GM12864 (cell line): ENCODE measurements at places on chromosomes 16 and 17.

DNA sequence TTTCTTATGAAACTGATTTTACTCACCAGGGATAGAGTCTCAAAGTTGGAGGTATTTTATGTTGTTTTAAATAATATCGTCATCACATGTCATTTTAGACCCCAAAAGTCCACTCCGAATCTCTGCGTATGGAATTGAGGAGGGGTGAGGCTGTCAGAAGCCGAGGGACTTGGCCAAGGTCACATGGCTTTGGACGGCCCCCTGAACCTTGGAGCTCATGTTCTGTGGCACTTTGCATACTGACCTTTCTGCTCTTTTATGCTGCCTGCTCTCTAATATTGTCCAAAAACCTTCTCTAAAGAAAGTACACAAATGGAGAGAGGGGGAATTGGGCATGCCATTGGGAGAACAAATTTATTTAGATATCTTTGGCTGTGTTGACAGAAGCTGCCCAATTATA lies 700.0 kb downstream of the WWOX start:
- DNase-seq = no peak

DNA sequence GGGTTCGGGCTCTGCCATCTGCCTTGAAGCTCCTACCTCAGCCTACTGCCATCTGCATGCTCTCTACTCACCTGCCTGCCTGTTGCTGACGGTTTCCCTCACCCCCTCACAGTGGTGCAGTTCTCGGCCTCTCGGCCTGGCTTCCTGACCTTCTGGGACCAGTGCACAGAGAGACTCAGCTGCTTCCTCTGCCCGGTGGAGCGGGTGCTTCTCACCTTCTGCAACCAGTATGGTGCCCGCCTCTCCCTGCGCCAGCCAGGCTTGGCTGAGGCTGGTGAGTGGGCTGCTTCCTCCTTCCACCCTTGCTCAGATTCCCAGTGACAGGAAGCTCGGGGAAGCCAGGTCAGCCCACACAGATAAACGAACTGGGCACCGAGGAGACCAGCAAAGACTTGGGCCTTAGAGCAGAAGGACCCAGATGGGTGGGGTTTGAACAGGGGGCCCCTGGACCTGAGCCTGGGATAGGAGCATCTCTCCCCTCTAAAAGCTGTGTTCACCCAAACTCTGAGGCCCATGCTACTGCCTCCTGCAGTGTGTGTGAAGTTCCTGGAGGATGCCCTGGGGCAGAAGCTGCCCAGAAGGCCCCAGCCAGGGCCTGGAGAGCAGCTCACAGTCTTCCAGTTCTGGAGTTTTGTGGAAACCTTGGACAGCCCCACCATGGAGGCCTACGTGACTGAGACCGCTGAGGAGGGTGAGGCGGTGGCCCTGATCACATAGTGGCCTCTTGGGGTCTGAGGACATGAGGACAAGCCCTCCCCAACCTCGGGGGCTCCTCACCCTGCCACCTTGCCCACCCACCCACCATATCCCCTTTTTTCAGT lies 16.4 kb downstream of the RIPOR1 start:
- DNase-seq = no peak

- DNase-seq = no peak
These were observed 672.4 kb downstream of the CDH11 start for GRCh38 chr16:64449506-64449905.

DNA sequence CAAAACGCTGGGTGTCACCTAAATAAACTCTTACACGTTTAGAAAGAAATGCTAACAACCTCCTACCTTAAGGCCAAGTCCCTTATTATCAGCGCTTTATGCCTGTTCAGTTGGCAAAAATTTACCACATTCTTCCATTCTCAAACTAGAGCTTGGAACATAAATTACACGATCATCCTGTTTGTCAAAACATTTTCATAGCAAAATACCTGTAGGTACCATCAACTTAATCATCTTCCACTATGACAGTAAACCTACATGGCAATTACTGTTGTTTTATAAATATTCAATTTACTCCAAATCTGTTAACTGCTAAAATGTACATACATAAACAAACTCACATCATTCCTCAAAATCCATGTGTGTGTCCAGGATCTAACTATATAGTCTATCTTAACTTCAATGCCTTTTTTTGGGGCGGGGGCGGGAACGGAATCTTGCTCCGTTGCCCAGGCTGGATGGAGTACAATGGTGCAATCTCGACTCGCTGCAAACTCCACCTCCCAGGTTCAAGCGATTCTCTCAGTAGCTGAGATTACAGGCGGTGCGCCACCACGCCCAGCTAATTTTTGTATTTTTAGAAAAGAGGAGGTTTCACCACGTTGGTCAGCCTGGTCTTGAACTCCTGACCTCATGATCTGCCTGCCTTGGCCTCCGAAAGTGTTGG lies 4.4 kb downstream of the RPL23 start:
- no peak for DNase-seq

DNA sequence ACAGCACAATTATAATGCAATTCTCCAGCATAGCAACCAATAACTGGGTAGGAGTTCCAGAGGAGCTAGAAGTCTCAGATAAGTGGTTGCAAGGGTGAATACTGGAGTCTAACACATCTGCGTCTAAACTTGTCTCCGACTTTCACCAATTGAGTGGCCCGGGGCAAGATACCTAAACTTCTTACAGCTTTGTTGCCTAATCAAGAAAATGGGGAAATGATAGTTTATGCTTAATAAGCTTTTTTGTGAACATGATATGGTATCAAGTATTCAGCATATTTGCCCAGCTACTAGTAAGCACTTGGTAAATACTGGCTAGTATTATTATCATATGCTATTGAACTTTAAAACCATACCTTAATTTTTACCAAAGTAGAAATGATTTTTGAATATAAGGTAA lies 183.5 kb downstream of the KCNJ2 start:
- DNase-seq = no peak

GRCh38 chr17:60744355-60744966 lies 66.8 kb downstream of the BCAS3 start:
- DNase-seq = no peak

DNA sequence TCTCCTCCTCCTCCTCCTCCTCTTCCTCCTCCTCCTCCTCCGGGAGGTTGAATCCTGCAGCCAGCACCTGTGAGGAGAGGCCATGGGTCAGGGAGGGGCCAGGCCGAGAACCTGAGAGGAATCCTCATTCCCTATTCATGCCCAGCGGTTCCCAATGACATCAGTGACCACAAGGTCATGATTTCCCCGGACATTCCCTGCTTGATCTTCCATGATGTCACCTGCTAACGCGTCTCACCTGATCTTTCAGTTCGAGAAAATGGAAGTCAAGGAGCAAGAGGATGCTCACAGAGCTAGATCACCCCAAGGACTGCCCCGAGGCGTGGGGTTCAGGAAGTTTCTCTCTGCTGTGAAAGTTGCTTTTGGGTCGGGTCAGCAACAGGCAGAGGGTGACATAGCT lies 5.4 kb downstream of the APOBR start:
- no peak for DNase-seq

GRCh38 chr16:54015147-54015546 lies 271.4 kb downstream of the IRX3 start:
- no peak for DNase-seq

DNA sequence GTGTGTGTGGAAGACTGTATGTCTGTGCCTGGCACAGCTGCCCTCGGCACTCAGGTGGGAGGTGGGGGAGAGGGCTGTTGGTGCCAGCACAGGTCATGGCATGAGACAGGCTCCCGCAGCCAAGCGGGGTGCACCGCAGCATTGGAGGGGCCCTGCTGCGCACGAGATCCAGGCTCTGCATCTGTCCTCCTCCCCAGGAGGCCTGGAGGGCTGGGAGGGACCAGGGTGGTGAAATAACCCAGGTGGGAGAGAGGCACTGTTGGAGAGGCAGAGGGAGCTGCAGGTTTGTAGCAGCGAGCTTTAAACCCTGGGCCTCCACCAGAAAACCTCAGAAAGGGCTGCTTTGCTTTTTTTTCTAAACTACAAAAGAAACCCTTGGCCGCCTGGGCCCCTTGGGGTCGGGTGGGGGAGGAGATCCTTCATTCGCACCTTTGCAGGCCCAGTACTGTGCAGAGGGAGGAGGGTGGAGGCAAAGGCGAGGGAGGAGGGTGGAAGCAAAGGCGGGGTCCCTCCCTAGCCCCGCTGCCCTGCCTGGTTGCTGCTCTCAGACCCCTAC lies 241.7 kb downstream of the SEC14L1 start:
- DNase-seq = no peak

- DNase-seq = no peak
These were observed 1675.1 kb downstream of the TP53TG3F start for GRCh38 chr16:35134471-35134870.

DNA sequence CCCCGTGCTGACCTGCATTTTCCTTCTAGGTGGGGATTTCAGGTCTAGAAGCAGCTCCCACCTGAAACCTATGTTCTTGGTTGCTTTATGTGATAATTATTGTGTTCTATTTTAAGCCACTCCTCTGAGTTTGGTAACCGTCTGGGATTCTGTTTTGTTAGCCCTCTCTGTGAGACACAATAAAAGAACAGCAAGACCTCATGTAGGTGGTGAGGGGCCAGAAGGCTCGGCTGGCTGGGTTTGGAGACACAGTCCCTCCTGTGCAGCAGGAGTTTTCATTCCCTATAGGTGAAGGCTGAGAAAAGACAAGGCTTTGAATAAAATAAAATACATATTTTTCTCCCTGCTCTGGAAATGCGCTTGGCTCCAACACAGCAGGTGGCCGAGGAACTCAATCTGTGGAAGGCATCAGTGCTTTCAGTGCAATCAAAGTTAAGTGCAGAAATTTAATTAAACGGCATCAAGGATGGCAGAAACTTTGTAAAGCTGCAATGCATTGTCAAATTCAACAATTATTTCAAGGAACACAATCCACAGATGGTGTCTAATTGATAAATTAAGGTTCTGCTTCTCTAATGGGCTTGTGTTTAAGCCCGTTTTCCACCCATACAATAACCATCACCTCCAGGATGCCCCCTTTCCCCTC lies 107.8 kb downstream of the MSI2 start:
- DNase-seq = no peak

- DNase-seq = no peak
These were observed 663 bp upstream of the GINS2 start for GRCh38 chr16:85689285-85689949.

DNA sequence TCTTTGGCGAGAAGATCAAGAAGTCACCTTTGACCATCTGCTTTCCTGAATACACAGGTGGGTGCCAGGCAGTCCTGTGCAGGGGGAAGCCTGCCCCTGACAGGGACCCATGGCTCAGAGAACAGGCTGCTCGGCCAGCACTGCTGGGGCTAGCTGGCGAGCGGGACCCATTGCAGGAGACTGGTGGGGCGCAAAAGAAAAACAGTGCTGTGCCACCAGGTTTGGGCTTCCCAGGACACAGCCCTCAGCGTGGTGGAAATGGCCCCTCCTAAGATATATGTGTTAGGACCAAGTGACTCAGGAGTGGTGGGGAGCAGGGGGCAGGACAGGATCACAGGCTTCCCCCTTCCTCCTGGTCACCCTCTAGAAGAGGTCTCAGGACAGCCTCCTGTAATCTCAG lies 73.9 kb downstream of the AMFR start:
- DNase-seq = no peak

GRCh38 chr16:30896261-30896888 lies at the start of gene CTF1:
Gene CTF1, plus strand, starts transcription at chr16:30896614. Its CDS starts 30 bp downstream, at chr16:30896644.
- no peak for DNase-seq

DNA sequence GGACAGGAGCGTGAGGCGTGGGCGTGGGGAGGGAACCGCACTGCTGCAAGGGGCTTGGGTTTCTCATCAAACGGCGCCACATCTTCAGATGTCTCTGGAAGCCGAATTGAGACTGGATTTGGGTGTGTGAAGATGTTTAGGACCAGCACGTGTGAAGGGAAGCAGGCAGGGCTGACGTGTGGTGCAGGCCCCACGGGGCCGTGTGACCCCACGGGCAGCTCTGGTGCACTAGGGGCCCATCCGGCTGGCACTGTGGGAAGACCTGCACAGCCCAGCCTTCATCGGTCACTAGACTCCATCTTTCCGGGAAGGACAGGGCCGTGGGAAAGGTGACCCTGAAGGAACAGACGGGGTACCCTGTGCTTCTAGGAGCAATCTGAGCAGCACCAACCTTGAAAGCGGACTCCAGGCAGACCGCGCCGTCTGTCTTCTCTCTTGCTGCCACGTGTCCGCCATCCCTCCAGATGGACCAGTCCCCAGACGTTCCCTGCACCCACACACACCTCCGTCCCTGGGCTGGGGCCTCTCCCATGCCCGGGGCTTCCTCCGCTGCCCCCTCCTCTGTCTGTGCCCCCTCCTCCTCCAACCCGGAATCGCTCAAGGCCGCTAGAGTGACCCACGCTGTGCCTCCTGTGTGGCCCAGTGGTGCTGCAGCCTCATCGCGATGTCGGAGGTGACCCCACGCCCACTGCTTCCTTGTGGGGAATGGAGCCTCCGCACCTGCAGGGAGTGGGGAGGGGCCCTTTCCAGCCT lies 23.4 kb upstream of the CBFA2T3 start:
- no peak for DNase-seq

GRCh38 chr16:23330583-23331249 lies 28.6 kb downstream of the SCNN1B start:
- DNase-seq = no peak

- no peak for DNase-seq
These were observed 364.1 kb upstream of the ASIC2 start for GRCh38 chr17:33657181-33657580.

DNA sequence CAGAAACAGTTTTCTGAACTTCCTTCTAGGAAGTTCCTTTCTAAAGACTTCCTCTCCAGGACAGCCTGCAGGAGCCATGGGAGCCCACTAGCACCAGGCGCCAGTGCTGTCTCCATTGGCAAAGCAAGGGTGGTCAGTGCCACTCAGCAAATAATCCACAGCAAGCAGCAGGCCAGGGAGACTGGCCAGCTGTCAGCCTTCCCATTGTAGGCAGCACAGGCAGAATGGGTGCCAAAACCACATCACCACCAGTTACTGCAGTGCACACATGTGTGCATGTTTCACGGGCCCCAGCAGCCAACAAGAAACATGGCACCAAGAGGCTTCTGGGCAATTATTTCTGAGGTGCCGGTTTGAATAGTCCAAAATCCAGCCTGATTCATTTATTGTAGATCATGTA lies 26.7 kb downstream of the DNASE1 start:
- DNase-seq = no peak

- no peak for DNase-seq
These were observed 275.1 kb upstream of the MYOCD start for GRCh38 chr17:12390631-12391030.

GRCh38 chr17:57017625-57018024 lies 39.7 kb downstream of the SCPEP1 start:
- DNase-seq = no peak

GRCh38 chr17:4327606-4328005 lies 38.9 kb downstream of the UBE2G1 start:
- no peak for DNase-seq

DNA sequence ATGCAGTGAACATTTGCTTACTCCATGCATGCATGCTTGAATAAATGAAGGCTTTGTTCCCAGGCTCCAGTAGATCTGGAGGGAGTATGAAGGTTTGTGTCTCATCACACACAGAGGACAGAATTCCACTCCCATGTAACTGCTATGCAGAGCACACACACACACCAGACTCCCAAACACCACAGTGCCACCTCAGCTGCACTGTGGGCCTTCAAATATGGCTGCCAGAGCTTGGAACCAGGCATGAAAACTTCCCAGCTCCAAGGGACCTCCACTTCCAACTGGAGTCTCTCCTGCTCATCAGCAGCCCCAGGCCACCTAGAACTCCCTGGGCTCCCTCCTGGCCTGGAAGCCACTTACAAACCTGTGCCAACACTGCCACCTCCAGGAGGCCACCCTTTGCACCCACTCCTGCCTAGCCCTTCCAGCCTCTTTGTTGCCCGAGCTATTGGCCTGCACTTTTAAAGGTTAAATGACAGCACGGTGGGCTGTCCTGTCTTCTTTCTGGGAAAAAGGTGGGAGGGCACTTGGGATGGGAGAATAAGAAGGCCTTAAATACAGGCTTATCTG lies 151.2 kb downstream of the ZNF423 start:
- DNase-seq = peak; percentile 15

GRCh38 chr16:22360963-22361659 lies 13.3 kb downstream of the CDR2 start:
- no peak for DNase-seq

GRCh38 chr16:73057291-73058210 lies 9.6 kb upstream of the ZFHX3 start:
- no peak for DNase-seq
